ENCODE measurements at places on chromosomes 16 and 17.

DNA sequence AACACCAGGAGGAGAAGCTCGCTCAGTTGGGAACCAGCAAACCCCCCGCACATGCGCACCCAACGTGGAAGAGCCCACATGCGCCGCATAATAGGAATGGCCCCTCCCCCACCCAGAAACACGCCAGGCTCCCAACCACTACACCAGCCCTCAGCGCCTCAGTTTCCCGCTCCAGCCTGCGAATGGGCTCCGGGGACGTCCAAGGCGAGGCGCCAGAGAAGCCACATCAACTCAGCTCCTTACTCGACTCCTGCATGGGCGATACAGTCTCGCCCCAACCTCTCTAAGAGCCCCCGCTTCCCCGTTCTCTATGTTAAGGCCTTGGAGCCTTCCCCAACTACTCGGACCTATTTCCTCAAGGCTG is 504 bp downstream of the SRSF1 start:
- peak; percentile 38 for DNase-seq

- DNase-seq, result no peak
Measured at GRCh38 chr17:14744761-14745473, 444.0 kb downstream of the HS3ST3B1 start.

- no peak for DNase-seq
Measured at GRCh38 chr17:35742896-35743477, 10.1 kb downstream of the GAS2L2 start.

- DNase-seq, result peak; percentile 69
Measured at GRCh38 chr17:64320613-64321553, 57.8 kb upstream of the TEX2 start.

- DNase-seq, result no peak
Measured at GRCh38 chr16:56226187-56226586, 34.9 kb downstream of the GNAO1 start.

DNA sequence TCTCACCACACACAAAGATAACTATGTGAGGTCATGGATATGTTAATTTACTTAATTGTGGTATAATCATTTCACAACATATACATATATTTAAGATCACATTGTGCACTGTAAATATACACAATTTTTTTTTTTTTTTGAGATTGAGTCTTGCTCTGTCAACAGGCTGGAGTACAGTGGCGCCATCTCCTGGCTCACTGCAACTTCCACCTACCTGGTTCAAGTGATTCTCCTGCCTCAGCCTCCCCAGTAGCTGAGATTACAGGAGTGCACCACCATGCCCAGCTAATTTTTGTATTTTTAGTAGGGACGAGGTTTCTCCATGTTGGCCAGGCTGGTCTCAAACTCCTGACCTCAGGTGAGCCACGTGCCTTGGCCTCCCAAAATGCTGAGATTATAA is 11.5 kb upstream of the PRSS54 start:
- DNase-seq, result no peak

DNA sequence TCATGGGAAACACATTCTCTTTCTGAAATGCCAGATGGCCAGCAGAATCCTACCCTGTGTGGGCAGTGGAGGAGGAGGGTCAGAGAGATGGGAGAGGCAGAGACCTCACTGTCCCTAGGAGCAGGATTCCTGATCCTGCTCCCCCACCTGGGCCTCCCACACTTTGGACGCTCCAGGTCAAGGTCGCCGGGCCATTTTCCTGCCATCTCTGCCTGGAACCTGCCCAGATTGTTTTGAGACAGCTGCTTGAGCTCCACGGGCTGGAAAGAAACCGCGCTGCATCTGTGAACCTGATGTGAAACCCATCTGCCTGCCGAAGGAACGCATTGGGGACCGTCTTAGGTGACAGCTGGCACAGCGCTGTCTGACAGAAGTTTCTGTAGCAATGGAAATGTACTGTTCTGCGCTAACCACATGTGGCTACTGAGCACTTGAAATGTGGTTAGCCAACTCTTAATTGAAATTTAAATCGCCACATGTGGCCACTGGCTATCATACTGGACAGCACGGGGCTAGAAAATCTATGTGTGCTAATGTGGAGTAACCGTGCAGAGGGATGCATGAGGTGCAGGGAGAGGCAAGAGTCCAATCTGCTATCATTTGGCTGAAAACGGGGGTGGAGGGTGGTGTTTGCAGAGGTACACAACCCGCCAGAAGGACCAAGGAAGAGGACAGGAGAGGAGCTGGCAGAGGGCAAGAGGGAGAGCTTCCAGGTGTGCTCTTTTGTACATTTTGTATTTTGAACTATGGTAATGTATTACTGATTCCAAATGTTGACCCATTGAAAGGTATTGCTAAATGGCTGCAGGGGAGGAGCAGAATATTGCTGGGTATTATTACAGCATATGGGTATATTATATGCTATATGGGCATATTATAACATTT is 15.4 kb upstream of the NUBP1 start:
- no peak for DNase-seq

- DNase-seq, result no peak
Measured at GRCh38 chr16:70253291-70254106, 1.8 kb upstream of the EXOSC6 start.

DNA sequence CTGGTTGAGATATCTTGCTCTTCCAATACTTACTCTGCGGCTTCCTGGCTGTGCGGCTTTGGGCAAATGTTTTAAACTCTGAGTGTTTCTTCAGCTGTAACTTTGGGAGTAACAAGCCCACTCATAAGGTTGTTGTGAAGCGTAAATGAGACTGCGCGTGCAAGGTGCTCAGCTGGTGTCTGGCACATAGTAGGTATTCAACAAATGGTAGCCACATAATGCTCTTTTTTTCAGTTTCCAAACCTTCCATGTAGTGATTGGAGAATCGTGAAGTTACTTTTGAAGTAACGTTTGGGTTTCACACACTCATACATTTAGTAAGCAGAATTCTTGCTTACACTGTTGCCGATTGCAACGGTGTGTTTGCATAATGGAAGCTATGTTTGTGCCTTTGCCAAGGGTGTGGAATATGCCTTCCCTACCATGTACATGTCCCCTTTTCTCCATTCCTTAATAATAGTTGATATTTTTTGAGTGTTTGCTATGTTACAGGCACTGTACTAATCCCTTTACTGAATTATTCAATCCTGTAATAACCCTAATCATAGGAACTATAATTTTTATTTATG is 829 bp downstream of the DHRS7B start:
- no peak for DNase-seq

GRCh38 chr17:75571197-75571884 is 16.3 kb upstream of the MYO15B start:
- DNase-seq, result no peak

DNA sequence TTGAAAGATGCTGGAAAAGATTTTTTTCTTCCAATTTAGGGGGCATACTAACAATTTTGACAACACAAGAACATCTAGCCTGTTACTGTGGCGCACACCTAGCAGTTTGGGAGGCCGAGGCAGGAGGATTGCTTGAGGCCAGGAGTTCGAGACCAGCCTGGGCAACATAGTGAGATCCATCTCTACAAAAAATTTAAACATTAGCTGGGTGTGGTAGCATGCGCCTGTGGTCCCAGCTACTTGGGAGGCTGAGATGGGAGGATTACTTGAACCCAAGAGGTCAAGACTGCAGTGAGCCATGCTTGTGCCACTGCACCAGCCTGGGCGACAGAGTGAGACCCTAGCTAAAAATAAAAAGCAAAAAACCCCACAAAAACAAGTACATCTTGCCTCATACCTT is 168.8 kb downstream of the TANC2 start:
- no peak for DNase-seq

GRCh38 chr17:9125722-9126121 is 104.4 kb downstream of the NTN1 start:
- DNase-seq, result no peak

DNA sequence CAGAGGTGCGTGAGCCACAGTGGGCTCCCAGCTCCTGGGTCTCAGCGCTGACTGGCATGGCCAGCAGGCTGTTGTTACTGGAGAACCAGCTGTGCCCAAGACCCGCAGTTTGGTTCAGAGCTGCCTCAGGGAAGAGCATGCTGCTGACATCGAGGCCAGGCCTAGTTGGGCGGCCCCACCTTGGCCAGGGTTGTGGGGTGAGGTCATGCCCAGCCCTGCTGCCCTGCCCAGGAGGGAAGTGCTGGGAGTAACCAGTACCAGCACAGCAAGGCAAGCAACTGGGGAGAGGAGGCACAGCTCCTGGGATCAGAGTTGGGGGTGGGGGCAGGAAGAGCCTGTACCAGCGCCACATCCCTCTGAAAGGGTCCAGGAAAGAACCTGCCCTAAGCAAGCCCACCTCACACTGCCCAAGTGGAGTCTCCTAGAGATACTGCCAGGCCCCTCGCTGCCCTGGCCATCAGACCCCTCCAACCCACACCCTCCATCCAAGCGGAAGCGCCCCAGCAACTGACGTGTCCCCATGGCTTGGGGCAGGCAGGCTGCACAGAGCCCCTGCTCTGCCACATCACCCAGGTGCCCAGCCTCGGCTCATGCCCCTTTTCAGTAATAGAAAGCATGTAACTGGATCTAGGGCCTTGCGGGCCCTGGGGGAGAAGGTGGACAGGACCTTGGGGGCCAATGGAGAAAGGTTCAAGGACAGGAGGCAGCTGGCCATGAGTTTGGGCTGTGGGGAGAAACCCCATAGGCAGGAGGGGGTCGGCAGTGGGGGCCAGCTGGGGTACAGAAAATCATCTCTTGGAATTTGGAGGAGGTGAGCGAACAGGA is 990 bp downstream of the DOK4 start:
- DNase-seq, result no peak

DNA sequence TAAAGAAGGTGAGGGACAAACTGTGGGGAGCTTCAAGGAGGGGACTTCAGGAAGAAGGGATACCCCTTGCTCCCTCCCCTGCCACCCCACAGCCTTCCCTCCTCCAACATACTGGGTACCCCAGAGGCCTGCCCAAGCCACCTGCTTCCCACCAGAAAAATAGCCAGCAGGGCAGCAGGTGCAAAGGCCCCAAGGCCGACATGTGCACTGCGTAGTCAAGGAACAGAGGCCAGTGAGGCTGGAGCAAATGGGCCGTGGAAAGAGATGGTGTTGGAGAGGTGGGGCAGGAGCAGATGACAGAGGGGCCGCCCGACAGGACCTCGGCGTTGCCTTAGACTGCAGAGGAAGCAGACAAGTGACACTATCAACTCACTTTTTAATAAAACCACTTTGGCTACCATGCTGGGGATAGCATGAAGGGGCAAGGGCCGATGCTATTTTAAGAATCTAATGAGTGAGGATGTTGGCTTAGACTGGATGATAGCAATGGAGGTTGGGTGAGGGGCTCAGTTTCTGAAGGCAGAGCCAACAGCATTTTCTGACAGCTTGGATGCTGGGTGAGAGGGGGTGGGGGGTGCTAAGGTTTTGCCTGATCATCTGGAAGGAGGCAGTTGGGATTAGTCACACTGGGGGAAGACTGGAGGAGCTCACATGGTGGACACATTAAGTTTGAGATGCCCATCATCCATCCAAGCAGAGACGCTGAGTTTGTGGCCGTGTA is 72.8 kb upstream of the TOB1 start:
- no peak for DNase-seq

DNA sequence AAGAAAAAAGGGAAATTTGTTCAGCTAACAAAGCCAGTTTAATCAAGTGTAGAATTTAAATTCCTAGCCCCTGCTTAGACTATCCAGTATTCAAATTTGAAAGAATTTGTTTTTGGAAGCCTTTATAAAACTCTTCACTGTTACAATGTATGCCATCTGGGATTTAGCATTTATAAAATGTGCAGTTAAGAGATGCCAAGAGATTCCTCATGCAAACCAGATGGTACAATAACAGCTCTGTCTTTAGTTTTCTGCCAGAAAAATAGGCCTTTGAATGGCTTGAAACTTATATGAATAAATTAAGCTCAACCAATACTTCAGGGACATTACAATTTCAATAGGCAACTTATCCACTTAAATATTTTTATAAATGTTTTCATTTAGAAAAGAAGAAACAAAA is 6.8 kb upstream of the ANKS4B start:
- DNase-seq, result no peak

GRCh38 chr16:18950469-18951185 is 24.4 kb upstream of the SMG1 start:
- DNase-seq, result no peak

- DNase-seq, result no peak
Measured at GRCh38 chr17:5514976-5515375, 28.6 kb downstream of the MIS12 start.

- DNase-seq, result no peak
Measured at GRCh38 chr16:80433623-80434022, 107.2 kb upstream of the DYNLRB2 start.

DNA sequence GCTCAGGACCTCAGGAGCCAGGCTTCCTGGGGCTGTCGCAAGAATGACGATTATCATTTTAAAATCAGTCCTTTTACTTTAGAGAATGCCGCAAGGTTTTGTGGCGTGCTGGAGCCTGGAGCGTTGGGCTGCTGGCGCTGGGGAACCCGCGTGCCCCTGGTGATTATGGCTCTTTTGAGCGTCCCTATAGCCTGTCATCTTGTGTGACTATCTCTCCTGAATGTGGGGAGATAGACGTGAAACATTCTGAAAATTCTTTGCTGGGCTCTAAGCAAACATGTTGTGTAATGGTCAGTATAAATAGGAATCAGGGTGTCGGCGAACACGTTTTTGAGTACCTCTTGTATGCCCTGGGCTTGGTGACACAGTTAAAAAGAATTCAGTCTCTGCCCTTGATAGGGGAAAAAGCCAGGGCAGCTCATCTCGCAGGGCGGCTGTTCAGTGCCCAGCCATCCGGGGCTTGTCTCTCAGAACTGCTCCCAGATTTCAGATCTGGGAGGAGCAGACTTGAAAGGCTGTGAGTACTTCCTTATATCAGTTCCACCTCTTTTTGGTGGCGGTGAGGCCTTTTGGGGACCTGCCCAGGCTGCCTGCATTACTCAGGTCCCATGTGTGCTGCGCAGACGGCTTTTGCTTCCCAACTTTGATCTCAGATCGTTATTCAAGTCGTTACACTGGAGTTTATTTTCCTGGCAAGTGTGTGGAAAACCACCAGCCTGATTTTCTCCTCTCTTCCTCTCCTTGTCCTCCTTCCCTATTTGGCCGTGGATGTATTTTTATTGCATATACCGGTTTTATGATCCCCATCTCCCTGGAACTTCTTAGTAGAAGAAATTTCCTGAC is 973 bp downstream of the SLC7A6 start:
- DNase-seq, result no peak

DNA sequence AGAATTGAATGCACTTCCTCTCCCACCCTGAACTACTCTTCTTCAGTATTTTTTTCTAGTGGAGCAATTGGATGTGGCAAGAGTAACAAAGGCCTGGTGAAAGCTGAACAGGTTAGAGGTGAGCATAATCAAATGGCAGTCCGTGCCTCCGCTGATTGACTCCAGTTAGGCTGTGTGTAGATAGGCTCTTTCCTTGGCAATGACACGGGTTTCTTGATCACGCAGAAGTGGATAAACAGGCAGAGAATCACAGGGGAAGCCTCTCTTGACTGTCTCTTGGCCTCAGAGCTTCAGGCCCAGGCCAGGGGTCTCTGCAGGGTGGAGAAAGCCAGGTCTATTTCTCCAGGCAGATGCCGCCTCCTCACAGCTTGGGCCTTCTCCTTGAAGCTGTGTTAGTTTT is 4.2 kb downstream of the CD300LB start:
- no peak for DNase-seq

GRCh38 chr16:55542459-55543082 is 23.9 kb upstream of the CAPNS2 start:
- DNase-seq, result no peak

GRCh38 chr17:62751060-62751691 is 56.9 kb downstream of the MARCHF10 start:
- DNase-seq, result no peak
